Mucosa of gallbladder (tissue), 1 donor: ENCODE measurements at places on chromosomes 2 and 18.

DNA sequence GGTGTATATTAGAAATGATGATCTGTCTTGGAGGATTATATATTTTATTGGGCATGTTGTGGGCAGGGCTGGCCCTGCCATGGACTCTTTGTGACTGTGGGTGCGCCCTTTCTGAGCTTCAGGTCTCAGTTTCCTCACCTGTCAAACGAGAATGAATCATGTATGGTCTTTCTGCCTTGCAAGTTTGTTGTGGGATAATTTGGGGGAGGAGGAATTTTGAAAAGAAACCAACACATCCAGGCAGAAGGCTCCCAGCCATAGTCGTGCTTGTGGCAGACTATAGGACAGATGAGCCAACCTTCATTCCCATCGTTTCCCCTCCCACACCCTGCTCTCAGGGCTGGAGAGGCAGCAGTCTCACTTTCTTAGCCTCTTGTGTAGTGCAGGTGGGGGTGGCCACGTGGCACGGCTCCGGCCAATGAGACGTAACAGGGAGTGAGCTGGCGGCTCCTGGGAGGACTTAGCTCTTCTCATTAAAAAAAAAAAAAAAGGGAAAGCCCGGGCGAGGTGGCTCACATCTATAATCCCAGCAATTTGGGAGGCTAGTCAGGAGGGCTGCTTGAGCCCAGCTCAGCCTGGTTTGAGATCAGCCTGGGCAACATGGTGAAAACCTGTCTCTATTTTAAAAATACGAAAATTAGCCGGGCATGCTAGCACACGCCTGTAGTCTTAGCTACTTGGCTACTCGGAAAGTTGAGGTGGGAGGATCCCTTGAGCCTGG is 63.1 kb downstream of the RHOB start:
- peak; percentile 66 for DNase-seq

DNA sequence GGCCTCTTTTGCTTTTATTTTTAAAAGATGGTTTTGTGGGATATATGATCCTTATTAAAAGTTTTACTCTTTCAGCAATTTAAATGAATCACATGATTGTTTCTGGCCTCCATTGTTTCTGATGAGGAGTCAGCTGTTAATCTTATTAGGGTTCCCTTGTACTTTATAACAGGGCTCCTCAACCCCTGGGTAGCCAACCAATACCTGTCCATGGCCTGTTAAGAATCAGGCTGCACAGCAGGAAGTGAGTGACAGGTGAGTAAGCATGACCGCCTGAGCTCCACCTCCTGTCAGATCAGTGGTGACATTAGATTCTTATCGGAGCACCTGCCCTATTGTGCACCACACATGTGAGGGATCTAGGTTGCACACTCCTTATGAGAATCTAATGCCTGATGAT is 45.1 kb upstream of the FAM98A start:
- no peak for DNase-seq

GRCh38 chr2:160225722-160226121 is 25.6 kb upstream of the ITGB6 start:
- peak; percentile 37 for DNase-seq

GRCh38 chr2:137959166-137959565 is 5.1 kb upstream of the HNMT start:
- no peak for DNase-seq

DNA sequence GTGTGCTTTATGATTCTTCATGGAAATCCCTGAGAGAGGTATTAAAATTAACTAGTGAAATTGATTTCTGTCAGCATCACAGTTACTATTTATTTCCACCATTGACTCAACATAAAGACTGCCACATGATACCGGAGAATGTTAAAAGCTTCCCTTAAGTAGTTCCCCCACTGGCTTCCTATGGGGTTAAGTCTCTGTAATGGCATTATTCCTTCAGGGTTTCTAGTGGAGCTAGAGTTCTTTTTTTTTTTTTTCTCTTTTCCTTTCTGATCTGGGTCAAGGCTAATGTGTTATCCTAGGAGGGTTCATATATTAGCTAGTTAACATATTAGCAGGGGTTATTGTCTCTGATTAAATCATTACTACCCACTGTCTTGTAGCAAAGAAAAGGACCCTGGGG is 1919.1 kb upstream of the PIK3C3 start:
- no peak for DNase-seq

- DNase-seq = no peak
Observed at GRCh38 chr2:191582355-191582754, 95.6 kb upstream of the NABP1 start.

DNA sequence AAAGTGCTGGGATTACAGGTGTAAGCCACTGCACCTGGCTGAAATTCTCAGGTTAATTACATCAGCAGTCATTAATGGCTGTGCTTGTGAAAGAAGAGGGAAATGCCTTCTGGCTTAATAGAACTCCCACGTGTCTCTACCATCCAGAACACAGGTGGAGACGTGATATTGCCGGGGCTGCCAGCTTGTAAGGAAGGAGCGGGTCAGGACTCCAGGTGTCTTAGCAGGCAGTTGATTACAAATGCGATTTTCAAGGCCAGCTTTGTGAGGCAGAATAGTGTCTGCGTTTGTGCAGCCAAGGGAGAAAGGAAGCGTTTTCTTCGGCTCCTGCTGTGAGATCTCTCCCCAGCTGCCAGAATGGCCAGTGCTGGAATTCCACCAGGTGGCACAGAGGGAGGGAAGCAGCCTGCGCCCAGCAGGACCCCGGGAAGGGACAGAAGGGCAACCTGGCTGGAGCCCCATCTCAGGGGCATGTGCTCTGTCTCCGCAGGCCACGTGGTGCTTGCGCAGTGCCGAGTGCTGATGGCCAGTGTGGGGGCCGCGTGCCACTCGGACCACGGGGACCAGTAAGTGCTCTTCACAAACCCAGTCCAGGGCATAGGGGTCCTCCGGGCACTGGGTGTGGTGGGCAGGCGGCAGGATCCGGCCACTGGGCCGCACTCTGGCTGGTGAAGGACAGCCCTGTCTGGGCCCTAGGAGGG is 3.7 kb upstream of the ESPNL start:
- DNase-seq = peak; percentile 8

GRCh38 chr2:207046724-207047123 is 107.4 kb downstream of the CPO start:
- no peak for DNase-seq

GRCh38 chr18:45841060-45841764 is 15.7 kb downstream of the SIGLEC15 start:
- DNase-seq = no peak

GRCh38 chr2:43513796-43514195 is 82.0 kb downstream of the THADA start:
- no peak for DNase-seq

DNA sequence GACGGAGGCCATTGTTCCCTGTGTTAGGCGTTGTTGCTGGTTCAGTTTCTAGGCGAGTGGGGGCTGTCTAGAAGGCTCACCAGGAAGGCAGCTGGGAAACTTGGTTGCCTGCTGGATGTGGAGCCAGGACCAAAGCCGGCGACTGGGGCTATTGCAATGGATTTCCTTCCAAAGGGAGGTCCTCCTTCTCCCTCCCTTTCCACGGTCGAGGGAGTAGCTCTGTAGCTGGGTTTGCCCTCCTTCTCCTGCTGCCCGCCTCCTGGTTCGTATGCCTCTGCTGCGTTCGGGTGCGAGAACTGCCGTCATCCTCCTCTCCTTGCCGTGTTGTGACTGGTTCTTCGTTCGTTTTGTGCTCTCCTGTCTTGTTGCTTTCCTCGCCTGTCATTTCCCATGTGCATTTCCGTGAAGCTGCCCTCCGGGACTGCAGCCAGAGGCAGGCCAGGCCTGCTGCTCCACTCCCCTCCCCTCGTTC is 203.4 kb downstream of the NEDD4L start:
- DNase-seq = no peak

DNA sequence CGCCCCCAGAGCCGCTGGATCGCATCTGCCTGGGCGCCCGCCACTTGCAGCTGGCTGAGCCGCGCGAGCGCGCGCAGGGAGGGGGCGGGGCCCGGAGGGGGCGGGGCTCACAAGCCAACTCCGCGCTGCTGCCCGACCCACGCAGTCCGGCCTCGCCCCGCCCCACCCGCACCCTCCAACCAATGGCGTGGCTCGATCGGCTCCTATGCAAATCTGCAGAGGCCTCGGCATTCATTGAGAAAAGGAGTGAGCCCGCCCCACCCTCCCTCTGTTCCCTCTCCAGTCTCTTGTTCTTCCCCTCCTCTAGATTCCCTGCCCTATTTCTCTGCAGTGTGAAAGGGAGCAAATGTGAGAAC is at the start of gene ALK:
Gene ALK (minus strand): TSS at position 27 of the 356 bp plus-strand sequence. CDS start 927 bp downstream, outside the sequence.
- peak; percentile 88 for DNase-seq

GRCh38 chr18:79524181-79525078 is 128.7 kb downstream of the NFATC1 start:
- DNase-seq = no peak

GRCh38 chr2:206611191-206611590 is 31.1 kb upstream of the FAM237A start:
- DNase-seq = no peak

DNA sequence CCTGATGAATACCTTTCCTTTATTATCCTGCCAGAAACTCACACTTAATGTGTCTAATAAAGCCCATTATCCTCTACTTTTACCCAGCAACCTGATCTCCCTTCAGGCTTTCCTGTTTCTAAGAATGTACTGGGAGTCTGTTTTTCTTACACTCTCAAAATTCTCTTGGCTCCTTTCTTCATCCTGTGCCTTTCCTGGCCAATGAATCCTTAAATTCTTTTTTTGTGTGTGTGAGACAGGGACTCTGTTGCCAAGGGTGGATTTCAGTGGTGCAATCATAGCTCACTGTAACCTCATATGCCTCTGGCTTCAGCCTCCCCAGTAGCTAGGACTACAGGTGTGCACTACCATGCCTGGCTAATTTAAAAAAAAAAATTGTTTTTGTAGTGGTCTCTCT is 72.7 kb downstream of the MAP2 start:
- DNase-seq = no peak

DNA sequence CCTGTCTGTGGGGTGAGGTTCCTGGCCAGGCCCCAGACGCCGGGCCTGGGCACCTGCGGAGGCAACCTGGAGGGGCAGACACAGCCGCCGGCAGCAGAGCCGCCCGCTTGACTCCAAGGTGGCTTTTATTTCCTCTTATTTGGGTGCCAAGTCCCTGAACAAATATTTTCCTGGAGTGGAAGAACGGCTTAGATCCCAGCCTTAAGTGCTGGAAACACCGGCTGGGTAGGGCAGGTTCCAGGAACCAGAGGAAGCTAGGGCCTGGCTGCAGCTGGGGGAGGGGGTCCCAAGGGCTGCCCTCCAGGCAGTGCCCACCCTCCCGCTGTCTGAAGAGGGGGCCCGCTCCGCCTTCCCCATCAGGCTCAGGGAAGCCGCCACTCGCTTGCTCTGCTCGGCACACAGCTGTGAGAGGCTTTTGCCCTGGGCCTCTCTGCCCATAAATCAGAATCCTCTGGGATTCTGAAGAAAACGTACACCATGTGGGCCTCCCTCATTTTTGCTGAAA is 28.2 kb downstream of the SDC1 start:
- DNase-seq = peak; percentile 77

- no peak for DNase-seq
Observed at GRCh38 chr18:11887328-11888128, 20.6 kb downstream of the MPPE1 start.

DNA sequence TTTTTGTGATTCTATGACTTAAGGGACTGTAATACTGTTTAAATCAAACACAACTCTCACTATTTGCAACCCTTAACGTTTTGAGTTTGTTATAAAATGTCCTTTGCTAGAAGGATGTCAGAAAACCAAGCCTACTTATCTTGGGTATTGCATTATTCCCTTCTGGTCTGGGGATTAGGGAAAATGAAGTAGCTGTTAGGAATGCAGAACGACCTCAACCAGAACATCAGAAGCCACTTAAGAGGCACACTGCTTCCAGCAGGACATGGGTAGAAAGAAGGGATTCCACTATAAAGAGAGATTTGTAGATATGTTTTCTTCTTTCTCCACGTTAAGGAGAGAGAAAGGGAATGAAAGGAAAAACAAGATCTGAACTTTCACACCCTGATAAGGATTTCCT is 101.2 kb downstream of the SETBP1 start:
- no peak for DNase-seq

DNA sequence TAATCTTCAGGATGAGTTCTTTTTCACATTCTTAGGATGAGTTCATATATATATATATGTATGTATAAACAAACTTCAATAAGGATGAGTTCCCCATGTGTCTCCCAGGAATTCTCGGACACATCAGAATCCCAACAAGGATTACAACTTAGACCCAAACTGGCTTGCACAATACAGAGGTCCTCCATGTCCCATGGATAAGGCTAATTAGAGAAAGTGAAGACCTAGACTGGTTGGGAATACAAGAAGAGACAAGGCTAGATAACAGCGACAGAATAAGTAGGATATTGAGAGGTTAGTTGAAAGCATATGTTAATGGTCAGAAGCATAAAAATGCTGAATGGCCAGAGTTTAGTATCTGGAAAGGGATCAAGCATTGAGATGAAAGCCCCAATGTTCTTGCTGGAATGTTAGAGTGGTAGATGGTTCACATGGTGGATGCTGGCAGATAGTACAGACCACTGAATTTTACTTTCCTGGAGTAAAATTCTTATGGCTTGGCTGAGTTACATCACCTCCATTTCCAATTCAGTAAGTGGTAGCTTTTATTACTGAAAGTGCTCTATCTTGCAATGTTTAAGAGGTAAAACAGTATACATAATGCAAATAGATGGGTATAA is 154.9 kb upstream of the EPHA4 start:
- no peak for DNase-seq

GRCh38 chr2:33583194-33583938 is 15.7 kb downstream of the FAM98A start:
- peak; percentile 18 for DNase-seq

DNA sequence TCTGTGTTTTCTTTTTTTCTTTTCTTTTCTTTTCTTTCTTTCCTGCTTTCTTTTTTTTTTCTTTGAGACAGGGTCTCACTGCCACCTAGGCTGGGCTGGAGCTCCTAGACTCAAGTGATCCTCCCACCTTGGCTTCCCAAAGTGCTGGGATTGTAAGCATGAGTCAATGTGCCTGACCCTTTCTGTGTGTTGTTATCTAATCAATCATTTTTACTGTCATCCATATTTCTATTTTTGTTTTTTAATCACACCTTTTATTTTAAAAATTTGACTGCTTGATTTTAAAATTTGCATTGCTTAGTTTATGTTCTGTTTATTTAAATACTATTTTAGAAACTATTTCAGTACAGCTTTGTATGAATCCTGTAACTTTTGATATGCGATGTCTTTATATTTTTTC is 19.2 kb downstream of the LCLAT1 start:
- no peak for DNase-seq

DNA sequence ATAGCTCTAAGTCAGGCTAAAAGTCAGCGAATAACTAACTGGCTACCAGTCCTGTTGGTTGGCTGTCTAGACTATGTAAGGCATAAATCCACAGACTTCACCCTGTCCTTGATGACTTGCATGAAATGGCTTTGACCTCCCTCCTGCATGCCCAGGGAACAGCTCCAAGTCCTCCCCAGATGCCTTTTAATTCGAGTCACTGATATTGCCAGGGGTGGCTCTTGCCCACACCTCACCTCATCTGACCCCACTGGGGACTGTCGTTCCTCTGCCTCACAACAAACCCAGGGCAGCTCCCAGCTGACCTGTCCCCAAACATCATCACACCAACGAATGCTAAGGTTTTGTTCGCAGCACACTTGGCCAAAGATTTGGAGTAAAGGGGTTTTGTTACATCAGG is 396.0 kb upstream of the ID2 start:
- DNase-seq = no peak
